ENCODE measurements at places on chromosomes 5 and 9. TPM values are rescaled to one million over a fixed set of nuclear protein-coding genes. Genes with fewer than 3 reads are reported as not detected.

DNA sequence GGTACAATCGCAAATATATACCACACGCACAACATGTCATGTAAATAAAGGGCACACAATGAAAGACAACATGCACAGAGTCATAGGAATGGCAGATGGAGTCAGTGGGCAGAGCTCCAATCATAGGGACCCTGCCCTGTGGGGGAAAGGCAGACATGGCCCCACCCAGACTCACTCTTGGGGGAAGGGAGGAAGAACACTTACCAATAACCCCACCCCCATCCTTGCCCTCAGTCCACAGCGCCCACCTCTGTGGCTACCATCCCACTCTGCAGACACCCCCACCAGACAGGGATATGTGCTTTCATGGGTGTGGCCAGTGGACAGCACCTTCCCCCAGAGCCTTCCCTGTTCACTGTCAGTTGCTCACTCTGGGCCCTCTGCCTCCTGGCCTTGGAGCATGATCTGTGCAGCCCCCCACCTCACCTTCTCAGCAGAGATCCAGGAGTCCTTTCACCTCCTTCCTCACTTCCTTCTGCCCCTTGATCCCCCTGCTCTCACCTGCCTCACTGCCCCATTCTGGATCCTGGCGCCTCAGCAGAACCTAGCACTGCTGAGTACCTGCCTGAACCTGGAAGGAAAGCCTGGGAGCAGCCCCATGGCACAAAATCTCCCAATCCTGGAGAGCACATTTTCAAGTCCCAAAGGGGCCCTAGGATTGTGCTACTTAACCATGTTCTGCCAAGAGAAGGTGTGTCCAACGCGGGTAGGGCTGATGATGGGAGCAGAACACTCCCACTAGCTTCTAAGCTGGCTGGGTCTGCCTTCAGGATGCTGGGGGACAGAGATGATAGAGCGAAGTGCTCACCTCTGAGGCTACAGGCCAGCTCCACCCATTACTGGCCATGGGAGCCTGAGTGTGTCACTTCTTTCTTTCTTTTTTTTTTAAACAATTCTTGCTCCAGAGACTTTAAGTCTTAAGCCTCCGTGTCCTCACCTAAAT, 1.5 kb upstream of the PHF19 start:
- H3K4me1 ChIP-seq = peaks cover 3% of the 10 kb centered on the region
- peak overlapping the region; percentile 94 for H3K27ac ChIP-seq
- DNase-seq = no peak
- no peaks in the 10 kb centered on the region for H3K27me3 ChIP-seq
- no peak overlapping the region for H3K4me3 ChIP-seq

GRCh38 chr9:107793541-107793940, 304.0 kb upstream of the KLF4 start:
- no peak for DNase-seq
- no peak overlapping the region for H3K4me3 ChIP-seq
- peak overlapping the region; percentile 74 for H3K27ac ChIP-seq
- H3K4me1 ChIP-seq = peaks cover 29% of the 10 kb centered on the region
- H3K27me3 ChIP-seq = no peaks in the 10 kb centered on the region

GRCh38 chr9:134863941-134864820, 16.4 kb upstream of the FCN2 start:
- H3K4me1 ChIP-seq = no peaks in the 10 kb centered on the region
- no peak overlapping the region for H3K4me3 ChIP-seq
- H3K27ac ChIP-seq = no peak overlapping the region
- no peak for DNase-seq
- H3K27me3 ChIP-seq = no peaks in the 10 kb centered on the region

GRCh38 chr9:75639971-75640610, 250.4 kb upstream of the PCSK5 start:
- H3K4me3 ChIP-seq = no peak overlapping the region
- H3K36me3 ChIP-seq = no peaks in the 10 kb centered on the region
- no peaks in the 10 kb centered on the region for H3K27me3 ChIP-seq
- no peak overlapping the region for H3K27ac ChIP-seq
- DNase-seq = no peak
- no peaks in the 10 kb centered on the region for H3K4me1 ChIP-seq

DNA sequence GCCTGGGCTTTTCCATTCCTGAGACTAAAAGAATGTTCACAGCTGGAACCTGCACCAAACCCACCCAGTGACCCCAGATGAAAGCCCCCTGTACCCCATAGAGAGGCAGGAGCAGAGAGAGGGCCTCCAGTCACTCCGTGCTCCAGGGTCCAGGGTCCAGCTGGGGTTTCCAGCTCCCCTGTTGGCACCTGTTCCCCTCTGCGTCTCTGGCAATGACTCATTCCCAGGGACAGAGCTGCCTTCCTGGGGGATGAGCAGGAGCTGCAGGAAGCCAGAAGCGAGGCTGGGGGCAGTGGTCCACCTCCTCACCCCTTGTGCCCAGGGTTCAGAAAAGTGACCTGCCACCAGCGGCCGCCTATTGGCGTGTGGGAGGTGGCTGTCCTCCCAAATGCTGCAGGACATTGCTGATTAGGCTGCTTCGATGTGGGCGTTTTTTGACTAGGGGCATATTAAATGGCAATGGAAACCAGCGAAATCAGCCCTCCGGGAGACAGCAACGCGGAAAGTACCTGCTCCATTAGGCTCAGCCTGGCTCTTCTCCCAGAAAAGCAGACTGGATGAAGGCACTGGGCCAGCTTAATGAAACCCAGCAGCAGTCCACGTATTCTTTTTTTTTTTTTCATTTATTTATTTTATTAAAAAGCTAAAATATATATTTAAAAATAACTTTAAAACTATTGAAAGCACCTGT, 97.4 kb downstream of the DAP start:
- DNase-seq = no peak
- H3K4me1 ChIP-seq = no peaks in the 10 kb centered on the region
- H3K36me3 ChIP-seq = no peaks in the 10 kb centered on the region
- H3K27me3 ChIP-seq = no peaks in the 10 kb centered on the region

The ABO gene
- total RNA-seq = 165 TPM

The SELENOP gene
- 129 TPM for total RNA-seq

- H3K4me1 ChIP-seq = no peaks in the 10 kb centered on the region
- no peaks in the 10 kb centered on the region for H3K27me3 ChIP-seq
- no peak for DNase-seq
- H3K36me3 ChIP-seq = no peaks in the 10 kb centered on the region
Observed at GRCh38 chr9:38130724-38131123, 61.7 kb upstream of the SHB start.

- H3K4me3 ChIP-seq = no peak overlapping the region
- no peaks in the 10 kb centered on the region for H3K36me3 ChIP-seq
- no peaks in the 10 kb centered on the region for H3K4me1 ChIP-seq
- no peak for DNase-seq
- no peaks in the 10 kb centered on the region for H3K27me3 ChIP-seq
Observed at GRCh38 chr9:125613141-125613540, 93.9 kb downstream of the MAPKAP1 start.

DNA sequence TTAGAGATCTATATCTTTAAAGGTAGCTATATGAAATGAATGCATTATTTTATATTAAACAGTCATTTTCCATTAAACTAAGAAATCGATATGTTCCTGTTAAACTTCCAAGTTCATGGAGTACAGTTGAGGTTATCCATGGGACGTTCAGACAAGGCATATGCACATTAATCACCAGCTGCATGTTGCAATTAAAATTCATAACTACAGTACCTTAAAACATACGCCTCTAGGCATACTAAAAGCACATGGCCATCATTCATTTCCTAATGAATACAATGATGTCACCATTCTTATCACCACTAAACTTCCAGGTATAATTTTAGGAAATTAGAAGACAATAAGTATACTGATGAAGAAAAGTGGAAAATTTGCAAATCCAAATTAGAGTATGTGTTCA, 174.3 kb downstream of the CDH12 start:
- H3K27ac ChIP-seq = no peak overlapping the region
- H3K4me1 ChIP-seq = no peaks in the 10 kb centered on the region
- no peak for DNase-seq
- H3K4me3 ChIP-seq = no peak overlapping the region
- no peaks in the 10 kb centered on the region for H3K36me3 ChIP-seq

The PCDHGA2 gene
- total RNA-seq = 1.7 TPM

DNA sequence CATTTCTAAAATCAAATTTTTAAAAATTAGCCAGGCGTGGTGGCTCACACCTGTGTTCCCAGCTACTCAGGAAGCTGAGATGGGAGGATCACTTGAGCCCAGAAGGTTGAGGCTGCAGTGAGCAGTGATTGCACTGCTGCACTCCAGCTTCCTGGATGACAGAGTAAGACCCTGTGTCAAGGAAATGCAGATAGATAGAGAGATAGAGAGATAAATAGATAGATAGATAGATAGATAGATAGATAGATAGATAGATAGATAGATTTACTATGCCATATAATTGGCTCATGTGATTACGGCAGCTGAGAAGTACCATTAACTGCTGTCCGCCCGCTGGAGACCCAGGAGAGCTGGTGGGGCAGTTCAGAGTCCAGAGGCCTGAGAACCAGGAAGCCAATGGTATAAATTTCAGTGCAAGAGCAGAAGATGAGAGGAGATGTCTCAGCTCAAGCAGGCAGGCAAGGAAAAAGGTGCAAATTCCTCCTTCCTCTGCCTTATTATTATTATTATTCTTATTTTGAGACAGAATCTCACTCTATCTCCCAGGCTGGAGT, 13.0 kb upstream of the PTGES start:
- H3K4me1 ChIP-seq = peaks cover 26% of the 10 kb centered on the region
- H3K27me3 ChIP-seq = no peaks in the 10 kb centered on the region
- DNase-seq = peak; percentile 31
- no peak overlapping the region for H3K4me3 ChIP-seq

The CBY3 gene
- total RNA-seq = not detected

The GAS1 gene
- 36.2 TPM for total RNA-seq

- H3K27ac ChIP-seq = no peak overlapping the region
- H3K36me3 ChIP-seq = no peaks in the 10 kb centered on the region
- no peak overlapping the region for H3K4me3 ChIP-seq
- DNase-seq = no peak
- H3K27me3 ChIP-seq = no peaks in the 10 kb centered on the region
Observed at GRCh38 chr5:25286319-25286718, 641.5 kb upstream of the CDH10 start.

The DMRT2 gene
- 1.8 TPM for total RNA-seq

GRCh38 chr5:110900829-110901228, 162.0 kb downstream of the SLC25A46 start:
- H3K4me1 ChIP-seq = no peaks in the 10 kb centered on the region
- DNase-seq = no peak
- H3K4me3 ChIP-seq = no peak overlapping the region
- H3K27ac ChIP-seq = no peak overlapping the region
- H3K36me3 ChIP-seq = no peaks in the 10 kb centered on the region
- no peaks in the 10 kb centered on the region for H3K27me3 ChIP-seq

DNA sequence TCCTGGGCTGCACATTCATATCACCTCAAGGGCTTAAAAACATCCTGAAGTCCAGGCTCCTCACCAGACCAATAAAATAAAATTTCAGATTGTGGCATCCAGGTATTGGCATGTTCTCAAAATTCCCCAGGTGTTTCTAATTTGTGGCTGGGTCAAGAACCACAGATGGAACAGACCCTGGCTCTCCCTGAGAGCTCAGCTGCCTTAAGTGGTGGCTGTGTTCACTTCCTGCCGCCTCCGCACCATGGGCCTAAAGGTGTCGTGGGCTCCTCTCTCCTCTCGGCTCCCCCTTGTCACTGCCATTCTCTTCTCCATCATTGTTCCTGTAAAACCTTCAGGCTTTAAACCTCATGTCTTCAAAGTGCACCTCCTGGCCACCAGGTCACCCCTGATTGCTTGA, 17.8 kb upstream of the CCNJL start:
- H3K4me1 ChIP-seq = peaks cover 18% of the 10 kb centered on the region
- no peaks in the 10 kb centered on the region for H3K27me3 ChIP-seq
- DNase-seq = no peak
- no peak overlapping the region for H3K4me3 ChIP-seq
- no peak overlapping the region for H3K27ac ChIP-seq

GRCh38 chr9:17630531-17630949, 51.7 kb downstream of the SH3GL2 start:
- H3K4me3 ChIP-seq = no peak overlapping the region
- DNase-seq = no peak
- no peak overlapping the region for H3K27ac ChIP-seq
- no peaks in the 10 kb centered on the region for H3K27me3 ChIP-seq
- no peaks in the 10 kb centered on the region for H3K36me3 ChIP-seq
- H3K4me1 ChIP-seq = no peaks in the 10 kb centered on the region

DNA sequence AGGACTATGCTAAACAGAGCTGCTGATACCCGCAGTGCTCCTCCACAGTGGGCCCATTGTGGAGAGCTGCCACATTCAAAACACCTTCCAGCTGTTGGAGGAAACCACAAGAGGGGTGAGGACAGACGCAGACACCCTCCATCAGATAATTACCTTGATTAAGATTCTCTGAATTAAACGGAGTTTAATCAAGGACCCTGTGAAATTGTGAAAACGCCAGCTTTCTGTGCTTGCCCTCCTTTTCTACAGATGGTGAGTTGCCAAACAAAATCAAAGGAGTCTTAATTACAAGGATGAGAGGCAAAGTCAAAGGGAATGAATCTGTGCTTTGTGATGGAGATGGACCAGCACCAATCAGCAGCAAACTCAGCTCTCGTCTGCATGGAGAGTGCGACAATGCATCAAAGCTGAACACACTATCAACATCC, 596.1 kb downstream of the ELAVL2 start:
- H3K4me3 ChIP-seq = no peak overlapping the region
- H3K27ac ChIP-seq = no peak overlapping the region
- H3K4me1 ChIP-seq = no peaks in the 10 kb centered on the region
- no peaks in the 10 kb centered on the region for H3K27me3 ChIP-seq
- DNase-seq = no peak

DNA sequence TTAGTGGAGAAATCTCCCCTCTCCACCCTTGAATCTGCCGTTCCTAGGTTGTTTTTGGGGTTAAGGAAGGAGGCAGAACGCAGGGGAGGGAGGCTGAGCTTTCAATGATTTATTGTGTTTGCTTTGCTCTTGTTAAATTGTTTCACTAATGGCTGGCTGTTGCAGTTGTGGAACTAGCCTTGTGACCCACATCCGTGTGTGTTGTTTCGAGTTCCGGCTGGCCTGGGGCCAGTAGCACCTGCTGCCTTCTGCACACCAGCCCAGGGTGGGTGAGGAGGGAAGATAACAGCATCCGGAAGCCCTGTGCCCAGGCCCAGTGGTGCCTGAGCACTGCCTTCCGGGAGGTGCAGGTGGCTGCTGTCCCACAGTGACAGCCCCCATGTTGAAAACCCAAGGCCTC, 3.6 kb downstream of the ERGIC1 start:
- no peaks in the 10 kb centered on the region for H3K36me3 ChIP-seq
- H3K27me3 ChIP-seq = no peaks in the 10 kb centered on the region
- DNase-seq = peak; percentile 94
- H3K27ac ChIP-seq = peak overlapping the region; percentile 92

The SLC35A4 gene
- total RNA-seq = 61.0 TPM

DNA sequence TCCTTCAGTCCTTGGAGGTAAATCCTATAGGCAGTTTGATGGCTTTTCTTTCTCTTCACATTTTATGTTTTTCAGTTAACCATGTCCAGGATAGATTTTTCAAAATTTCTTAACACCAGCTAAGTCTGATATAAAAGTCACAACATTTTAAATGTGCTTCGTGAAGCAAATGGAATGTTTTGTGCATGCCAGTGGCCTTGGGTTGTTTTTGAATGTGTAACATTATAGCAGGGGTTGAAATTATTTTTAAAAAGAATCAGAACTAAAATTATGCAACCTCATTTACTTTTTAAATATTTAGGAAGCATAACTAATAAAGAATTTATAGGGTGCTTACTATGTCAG, 201.1 kb downstream of the ARHGEF28 start:
- no peaks in the 10 kb centered on the region for H3K4me1 ChIP-seq
- H3K36me3 ChIP-seq = no peaks in the 10 kb centered on the region
- H3K27ac ChIP-seq = no peak overlapping the region
- no peaks in the 10 kb centered on the region for H3K27me3 ChIP-seq
- H3K4me3 ChIP-seq = no peak overlapping the region

The HBEGF gene
- 10.5 TPM for total RNA-seq

The ZFP37 gene
- 0.68 TPM for total RNA-seq

Measured in transverse colon (tissue), 4 donors.